GM23248 (cell line): ENCODE measurements at places on chromosomes 1 and 21.

GRCh38 chr1:47780469-47780995 is 216.7 kb downstream of the TRABD2B start:
- DNase-seq, result no peak

- DNase-seq, result no peak
Observed at GRCh38 chr1:170716835-170717429, 53.0 kb downstream of the PRRX1 start.

GRCh38 chr1:41752514-41753170 is 166.1 kb downstream of the HIVEP3 start:
- DNase-seq, result no peak

DNA sequence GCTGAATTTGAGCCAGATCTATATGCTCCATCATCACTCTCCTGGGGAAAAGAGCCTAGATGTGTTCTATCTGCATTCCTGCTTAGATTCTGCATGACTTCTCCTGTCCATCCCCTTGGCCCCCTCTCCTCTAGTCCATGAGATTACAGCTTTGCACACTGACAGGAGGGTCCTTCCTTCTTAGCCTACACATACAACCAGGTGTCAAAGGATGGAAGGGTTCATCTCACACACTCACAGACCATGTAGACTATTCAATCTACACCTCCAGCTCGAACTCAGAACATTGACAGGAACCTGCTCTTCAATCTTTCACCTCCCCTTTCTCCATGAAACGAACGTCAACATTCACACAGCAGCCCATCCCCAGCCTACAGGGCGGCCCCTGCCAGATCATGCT is 13.8 kb downstream of the C1orf116 start:
- DNase-seq, result no peak

- DNase-seq, result peak; percentile 90
Observed at GRCh38 chr1:27011058-27011764, 1.4 kb downstream of the TENT5B start.

DNA sequence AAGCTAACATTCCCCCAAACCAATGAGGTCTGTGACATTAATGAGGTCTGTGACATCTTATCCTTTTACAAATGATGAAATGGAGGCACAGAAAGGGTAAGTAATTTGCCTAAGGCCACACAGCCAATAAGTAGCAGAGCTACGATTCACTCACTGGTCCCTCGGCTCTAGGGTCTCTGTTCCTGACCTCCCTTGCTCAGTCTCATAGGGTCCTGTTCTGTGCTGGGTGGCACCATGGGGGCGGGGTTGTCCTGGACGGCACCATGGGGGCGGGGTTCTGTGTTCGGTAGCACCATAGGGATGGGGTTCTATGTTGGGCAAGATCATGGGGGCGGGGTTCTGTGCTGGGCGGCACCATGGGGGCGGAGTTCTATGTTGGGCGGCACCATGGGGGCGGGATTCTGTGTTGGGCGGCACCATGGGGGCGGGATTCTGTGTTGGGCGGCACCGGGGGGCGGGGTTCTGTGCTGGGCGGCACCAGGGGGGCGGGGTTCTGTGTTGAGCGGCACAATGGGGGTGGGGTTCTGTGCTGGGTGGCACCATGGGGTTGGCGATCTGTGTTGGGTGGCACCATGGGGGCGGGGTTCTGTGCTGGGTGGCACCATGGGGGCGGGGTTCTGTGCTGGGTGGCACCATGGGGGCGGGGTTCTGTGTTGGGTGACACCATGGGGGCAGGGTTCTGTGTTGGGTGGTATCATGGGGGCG is 55.6 kb downstream of the CLSTN1 start:
- DNase-seq, result no peak

GRCh38 chr1:93995837-93996536 is 86.8 kb upstream of the GCLM start:
- peak; percentile 25 for DNase-seq

DNA sequence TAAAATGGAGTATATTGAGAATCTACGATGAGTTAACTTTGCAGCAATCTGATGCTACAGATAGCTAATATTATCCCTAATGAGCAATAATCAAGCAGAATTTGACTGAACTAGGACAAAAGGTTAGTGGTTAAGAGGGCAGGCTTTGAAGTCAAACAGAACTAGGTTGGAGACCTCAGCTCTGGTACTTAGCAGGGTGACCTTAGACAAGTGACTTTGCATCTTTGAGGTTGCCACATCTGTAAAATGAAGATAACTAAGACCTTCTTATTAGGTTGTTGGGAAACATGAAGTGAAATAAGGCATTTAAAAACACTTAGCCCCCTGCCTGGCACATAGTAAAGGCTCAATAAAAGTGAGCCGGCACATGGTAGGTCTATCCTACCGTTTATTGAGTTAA is 4.3 kb upstream of the FUCA1 start:
- DNase-seq, result no peak
